ENCODE measurements at places on chromosomes 12 and 14.
A peak's percentile ranks its signal among the peaks of the same experiment; 100 is the strongest.

- DNase-seq, result no peak
Measured at GRCh38 chr12:79233341-79233781, 368.8 kb downstream of the SYT1 start.

DNA sequence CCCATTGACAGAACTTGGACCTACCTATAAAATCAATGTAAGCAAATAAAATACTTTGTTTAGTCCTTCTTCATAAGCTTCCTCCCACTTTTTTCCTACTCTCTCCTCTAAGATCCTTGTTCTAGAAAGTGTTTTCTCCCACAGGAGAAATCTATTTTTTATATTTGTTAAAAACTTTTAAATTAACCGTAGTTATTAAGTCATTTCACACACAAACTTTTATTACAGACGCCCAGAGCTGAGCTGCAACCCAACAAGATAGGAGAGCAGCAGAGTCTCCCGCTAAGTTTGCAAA is 27.7 kb downstream of the DAD1 start:
- DNase-seq, result no peak

DNA sequence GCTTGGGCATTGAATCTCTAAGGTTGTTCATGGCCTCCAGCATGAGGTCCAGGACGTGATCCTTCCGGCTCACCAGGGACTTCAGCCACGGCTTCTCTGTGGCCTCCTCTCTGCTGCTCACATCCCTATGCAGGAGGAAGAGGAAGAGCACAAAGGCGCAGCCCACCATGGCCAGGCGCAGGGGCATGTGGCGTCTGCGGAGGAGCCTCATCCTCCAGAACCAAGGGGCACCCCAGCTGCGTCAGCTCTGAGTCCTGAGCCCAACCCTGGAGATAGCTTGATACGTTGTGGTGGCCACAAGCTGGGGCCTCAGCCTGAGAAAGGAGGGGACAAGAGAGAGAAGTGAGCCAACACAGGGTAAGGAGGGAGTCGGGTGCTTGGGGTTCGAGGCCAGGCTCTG is 11.6 kb downstream of the GALNT6 start:
- DNase-seq, result no peak

GRCh38 chr14:38867561-38868150 is 235.4 kb downstream of the SEC23A start:
- peak; percentile 66 for DNase-seq

GRCh38 chr14:83638748-83639504 is 1891.0 kb upstream of the FLRT2 start:
- DNase-seq, result no peak

DNA sequence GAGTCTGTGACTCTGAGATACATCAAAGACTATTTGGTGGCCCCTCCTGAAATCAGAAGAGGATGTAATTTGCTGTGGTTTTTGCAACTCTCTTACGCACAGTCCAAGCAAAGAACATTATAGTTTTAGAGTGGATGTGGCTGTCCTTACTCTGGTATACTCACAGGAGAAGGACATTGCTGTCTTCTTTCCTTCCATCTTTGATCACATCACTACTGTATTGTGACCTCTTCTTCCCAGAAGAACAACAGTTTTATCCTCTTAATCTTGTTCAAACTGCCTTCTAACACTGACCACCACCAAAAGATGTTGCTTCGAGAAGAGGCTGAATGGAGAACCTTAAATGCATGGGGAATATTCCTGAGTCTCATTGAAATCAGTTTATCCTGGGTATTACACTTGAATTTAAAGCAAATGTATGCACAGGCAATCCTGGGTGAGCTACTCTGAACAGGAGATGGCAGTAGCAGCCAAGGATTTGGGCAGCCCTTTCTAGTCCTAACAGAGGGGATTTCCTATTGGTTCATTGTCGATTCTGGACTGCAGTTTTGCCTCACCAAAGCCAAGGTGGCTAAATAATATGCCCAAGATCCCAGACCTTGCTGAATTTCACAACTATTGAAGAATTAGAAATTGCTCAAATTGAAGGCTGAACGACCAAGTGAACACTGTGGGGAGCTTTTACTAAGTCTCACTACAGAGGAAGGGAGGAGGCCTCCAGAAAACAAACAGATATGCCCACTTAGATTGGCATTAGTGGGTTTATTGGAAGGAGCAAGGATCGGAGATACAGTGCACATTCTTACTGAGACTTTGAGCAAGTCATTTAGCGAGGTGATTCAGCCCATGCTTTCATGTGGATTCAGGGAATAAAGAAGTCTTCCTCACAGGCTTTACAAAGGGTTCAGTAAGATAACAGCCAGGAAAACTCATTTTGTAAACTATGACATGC is 282.8 kb downstream of the PAWR start:
- peak; percentile 76 for DNase-seq

GRCh38 chr14:55739967-55740648 is 160.1 kb downstream of the KTN1 start:
- no peak for DNase-seq

DNA sequence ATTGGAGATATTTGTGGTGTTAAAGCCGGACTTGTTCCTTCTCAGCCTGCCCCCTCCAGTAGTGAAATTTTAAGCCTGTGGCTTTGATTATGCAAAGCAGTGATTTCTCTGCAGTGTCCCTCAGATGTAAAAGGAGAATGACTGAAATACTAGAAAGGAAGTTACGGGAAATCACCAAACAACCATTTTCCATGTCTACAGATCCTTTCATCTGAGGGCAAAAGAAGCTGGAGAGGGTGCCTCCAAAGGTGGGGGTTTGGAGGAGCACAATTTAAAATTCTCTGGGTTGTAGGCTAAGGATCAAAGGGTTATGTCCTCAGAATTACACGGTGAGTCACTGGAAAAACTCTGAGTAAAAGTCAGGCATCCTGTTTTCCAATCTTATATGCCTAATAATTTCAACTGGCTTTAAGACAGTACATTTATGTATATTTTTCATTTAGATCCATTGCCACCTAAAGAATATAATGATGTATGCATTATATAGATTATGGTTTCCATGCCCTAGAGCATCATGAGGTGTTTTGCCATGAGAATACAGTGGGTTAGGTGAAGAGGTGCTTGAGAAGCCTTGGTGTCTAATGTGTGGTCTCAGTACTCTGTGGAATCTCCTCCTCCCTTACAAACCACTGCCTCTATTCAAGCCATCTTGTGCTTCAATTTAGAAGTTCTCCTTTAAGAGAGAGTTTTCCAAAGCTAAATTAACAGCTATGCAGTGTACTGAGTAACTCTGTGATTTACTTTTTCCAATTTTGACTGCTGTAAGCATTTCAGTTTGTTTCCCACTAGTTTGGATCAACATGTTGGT is 362.1 kb downstream of the RAD51B start:
- peak; percentile 58 for DNase-seq

DNA sequence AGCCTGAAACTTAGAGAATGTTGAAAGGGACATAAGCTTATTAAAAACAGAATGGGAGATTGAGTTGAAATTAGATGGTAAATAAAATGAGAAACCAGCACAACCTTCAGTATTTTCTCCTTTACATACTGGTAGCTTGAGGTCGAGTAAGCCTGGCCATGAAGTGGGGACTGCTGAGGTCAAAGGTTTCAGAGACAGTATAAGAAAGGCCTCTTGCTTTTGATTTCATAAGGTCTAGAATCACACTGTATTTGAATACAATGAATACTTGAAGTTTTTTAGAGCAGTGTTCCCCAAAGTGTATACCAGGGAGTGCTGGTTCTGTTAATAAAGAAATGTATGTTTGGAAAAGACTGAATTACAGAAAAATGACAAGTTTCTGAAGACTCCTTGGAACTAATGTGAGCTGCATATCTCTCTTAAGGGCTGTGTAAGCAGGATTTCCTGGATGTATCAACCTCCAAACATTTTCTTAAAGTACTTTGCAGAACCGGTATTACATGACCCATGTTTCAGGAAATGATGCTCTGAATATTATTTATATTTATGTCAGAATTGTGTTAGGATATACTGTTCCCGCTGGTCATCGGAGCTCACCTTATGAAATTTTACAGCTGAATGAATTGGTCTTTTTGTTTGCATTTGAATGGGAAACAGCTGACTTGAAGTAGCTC is 85.0 kb downstream of the AKAP6 start:
- DNase-seq, result no peak

DNA sequence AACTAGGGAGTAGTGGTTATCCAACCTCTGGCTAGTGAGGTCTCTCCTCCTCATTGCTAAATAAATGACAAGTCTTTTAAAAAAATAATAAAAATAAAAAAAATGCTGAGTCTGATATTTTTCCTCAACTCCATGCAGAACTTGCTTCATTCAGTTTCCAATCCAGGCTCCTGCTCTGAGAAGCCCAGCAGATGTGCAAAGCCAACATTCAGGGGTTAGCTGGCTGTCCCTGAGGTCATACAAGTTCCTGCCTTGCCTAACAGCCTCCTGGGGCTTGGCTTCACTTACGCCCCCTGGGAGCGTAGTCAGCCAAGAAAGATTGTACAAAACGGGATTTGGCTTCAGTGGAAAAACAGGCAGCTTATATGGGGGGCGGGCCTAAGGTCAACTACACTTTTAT is 23.3 kb downstream of the RTRAF start:
- no peak for DNase-seq

DNA sequence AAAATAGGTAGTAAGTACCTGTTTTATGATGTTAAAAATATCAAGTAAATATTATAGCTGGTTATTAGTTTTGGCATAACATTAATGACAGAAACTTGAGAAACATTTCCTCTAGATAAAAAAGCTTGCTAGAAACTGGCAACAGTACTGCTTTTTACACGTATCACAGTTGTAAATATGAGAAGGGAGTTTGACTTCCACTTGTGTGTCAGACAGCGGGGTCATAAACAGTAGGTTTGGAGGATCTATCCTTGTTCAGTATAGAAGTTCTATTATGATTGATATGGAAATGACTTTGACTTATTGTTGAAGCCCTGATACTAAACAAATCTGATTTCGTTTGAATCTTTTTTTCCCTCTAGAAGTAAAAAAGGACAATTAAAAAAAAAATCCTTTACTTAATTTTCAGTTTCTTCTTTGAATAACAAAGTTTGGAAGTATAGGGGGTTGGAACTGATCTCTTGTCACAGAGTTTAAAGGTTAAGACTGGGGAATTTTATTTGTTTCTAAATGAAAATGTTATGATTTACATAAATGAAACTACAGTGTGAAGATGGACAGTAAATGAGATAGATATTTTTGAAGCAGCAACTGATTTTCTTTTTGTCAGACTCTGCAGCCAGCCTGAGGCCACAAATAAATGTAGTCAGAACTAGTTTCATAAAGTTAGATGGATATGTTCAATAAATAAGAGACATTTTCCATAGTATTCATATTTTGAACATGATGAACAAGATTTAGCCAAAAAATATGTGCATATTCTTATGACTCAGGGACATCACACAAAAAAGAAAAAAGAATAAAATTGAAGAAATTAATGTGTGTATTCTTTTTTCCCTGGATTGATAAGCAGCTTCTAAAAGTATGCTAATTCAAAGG is 50.1 kb downstream of the WNK1 start:
- DNase-seq, result no peak

DNA sequence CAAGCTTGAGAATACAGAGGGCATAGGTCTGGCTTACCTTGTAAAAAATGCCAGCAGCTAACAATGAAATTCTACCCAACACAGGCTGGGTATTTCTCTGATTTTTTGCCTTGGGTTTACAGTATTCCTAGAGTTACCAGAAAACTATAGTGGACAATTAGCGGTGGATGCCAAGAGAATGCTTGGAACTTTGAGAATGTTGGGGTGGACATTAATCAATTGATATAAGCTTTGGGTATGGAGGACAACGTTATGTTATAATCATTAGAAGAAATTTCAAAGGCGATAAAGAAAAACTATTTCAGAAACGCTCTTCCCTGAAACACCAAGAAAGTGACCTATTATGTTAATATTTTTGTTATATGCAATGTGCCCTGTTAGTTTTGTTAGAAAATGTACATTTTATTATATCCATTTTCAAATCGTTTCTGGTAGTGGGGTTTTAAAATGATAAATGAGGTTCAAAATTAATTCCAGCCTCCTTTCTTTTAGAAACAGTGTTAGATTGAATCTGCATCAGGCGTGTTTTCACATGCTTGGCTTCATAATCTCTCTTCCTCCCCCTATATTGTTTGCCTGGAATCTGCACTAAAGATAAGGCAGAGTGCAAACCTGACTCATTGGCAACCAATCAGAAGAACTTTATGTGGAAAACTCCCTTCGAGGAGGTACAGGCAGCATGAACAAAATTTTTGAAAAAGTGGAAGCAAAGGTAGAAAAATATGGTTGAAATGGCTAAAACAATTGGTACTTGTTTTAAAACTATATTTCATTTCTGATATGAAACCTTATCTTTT is 1.4 kb upstream of the PTPRQ start:
- DNase-seq, result no peak

- DNase-seq, result no peak
Measured at GRCh38 chr12:114032801-114033200, 66.7 kb upstream of the RBM19 start.

GRCh38 chr14:93892923-93893558 is 34.1 kb upstream of the FAM181A start:
- DNase-seq, result peak; percentile 74

GRCh38 chr12:126518596-126519200 is 1453.5 kb downstream of the AACS start:
- no peak for DNase-seq

GRCh38 chr12:50739611-50740010 is 24.3 kb upstream of the ATF1 start:
- DNase-seq, result no peak

GRCh38 chr12:113551563-113551962 is 79.9 kb upstream of the LHX5 start:
- no peak for DNase-seq

DNA sequence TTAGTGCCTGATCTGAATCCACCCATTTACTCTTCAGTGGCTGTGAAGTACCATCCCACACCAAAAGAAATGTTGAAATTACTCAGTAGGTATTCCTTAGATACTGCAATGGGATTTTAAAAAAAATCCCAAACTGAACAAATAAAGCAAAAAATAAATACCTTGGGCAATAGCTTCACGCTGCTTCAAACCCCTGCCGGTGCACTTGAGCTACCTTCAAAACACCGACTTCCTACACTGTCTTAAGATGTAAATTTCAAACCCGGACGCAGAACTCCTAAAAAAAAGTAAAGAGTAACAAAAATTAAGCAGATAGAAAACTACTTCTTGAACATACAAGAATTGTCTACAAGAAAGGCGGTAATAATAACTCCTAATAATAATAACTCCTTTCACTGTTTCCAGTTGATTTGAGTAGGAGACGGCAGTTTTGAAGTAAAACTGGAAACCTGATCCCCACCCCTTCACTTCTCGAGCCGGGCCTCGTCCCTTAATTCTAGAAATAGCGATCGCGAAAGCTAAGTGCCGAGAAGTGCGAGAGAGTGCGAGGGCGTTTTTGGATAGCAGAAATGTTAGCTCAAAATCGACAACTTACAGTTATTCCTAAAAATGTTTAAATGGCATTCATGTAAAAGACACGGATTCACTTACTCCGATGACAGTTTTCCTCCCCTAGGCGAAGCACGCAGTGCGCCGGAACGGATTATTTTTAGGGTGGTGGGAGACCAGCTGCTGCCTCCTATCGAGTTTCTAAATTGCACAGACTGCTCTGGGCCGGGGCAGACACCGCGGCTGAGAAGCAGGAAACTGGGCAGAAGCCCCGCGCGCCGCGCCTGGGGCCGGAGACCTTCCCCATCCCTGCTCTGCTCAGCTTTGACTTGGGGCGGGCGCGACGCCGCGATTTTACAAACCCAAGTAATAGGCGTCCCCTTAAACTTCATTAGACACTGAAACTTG is at the start of gene ABCC9:
Gene ABCC9 (minus strand): TSS at position 878 of the 957 bp plus-strand sequence. CDS start 4,752 bp downstream, outside the sequence.
- DNase-seq, result peak; percentile 2

All from AG08395 (cell line).